ENCODE measurements at places on chromosomes 3 and 15.
A peak's percentile ranks its signal among the peaks of the same experiment; 100 is the strongest.

GRCh38 chr15:30062881-30063280, 19.9 kb upstream of the GOLGA8J start:
- no peak for DNase-seq

DNA sequence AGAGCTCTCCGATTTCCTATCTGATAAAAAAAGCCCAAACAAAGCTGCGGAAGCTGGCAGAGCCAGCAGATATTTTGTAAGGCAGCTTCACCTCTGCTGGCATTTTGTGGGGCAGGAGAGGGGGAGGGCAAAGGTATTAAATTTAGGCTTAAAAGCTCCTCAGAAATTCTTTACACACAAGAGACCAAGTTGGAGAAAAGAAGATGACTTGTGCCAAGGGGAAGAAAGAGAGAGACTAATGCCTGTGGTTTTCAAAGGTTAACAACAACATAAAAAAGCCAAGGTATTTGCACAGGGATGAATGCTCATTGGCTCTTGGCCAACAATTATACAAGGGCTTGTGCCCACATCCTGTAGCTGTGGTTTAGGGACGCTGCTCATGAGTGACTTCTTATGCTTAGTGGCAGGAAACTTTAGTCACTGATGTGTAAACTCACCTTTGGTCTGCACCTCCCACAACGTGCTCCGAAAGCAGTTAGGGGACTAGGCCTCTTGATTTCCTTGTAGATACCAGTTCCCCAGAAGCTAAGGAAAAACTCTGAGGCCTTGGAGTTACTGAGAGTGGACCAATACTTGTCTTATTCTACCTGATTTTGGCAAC, 152.9 kb downstream of the TPRG1 start:
- DNase-seq = no peak

DNA sequence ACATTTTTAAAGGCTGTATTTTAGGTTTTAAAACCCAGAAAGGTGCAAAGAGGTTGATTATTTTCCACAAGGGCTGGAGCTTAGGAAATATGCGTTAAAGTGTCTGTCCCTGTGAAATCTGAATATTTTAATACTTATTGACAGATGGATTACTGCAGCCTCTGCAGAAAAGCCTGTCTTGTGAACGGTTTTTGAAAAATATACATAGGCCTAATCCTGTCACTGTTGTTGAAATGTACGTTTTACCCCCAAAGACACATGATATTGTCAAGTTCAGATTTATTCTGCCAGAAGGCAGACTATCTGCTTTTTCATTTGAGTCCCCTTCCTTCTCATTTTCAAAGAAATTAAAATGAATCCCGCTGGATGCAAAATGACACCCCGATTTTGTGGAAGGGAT, 2.2 kb upstream of the BCL6 start:
- DNase-seq = no peak

DNA sequence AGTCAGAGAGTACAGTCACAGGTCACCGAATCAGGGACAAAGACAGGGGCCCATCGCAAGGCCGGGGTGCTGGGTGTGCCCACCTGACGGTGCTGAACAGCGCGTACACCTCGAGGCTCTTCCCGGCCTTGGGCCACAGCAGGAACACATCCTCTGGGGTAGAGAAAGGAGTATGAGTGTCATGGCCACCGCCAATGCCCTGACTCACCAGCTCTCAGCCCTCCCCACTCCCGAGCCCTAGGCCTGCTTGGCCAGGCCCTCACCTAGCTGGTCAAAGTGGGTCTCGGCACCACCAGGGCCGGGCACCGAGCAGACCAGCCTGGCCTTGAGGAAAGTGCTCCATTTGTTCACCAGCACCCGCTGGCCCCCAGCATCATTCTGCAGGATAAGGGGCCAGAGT, 4.2 kb downstream of the SEMA3G start:
- no peak for DNase-seq

GRCh38 chr3:164657631-164658030, 420.7 kb downstream of the SI start:
- no peak for DNase-seq

GRCh38 chr15:57060799-57061198, 142.4 kb downstream of the TCF12 start:
- DNase-seq = no peak

- DNase-seq = no peak
Observed at GRCh38 chr3:153045150-153045549, 116.9 kb upstream of the RAP2B start.

- DNase-seq = no peak
Observed at GRCh38 chr3:124741027-124741426, 10.8 kb downstream of the UMPS start.

- no peak for DNase-seq
Observed at GRCh38 chr3:37935290-37935668, 55.3 kb upstream of the VILL start.

DNA sequence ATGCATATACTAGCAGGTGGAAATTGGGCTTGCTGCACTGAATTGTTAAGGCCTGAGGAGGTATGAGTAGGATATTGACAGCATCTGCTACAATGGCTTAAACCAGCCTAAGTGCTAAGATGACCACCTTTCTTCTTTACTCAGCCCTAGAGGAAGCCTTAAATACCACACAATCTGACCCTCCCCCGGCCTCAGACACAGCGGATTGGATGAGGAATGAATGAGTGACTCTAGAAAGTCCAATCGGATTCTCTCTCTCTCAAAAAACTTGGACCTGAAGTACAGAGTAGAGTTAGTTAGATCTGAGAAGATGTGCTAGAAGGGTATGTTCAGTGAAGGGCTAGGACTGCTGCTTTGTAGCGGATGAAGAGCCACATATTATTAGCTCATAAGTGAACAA, 39.9 kb upstream of the C3orf49 start:
- DNase-seq = no peak

DNA sequence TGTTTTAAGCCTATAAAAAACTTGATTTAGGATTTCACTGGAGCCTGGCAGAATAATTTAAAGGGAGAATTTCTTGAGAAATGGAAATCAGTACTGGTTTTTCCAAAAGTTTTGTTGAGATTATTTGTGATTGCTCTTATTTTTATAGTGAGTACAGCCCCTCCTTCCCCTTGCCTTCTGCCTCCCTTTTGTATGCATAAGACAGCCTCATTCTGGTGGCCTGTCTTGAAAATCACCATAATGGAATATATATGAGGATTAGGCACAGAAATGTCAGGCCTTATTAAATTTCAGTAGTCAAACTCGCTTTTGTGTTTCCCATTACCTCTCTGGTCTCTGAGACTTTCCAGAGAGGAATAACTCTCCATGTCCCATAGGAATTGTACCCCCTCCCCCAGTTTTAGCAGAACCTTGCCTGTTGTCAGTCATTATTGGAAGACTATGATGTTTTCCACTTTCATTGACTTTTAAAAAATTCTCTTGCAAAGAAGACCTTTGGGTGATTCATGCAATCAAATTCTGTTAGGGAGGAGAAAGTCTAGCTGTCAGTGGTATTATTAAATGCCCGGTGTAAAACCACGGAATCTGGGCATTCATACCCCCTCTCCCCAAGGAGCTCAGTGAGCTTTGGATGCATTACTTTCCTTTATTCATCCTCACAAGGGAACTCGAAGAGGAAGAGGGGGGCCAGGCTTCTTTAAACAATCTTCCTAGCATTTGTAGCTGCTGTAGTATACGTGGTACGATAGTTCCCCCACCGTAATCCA, 171.6 kb upstream of the TSC22D2 start:
- no peak for DNase-seq

DNA sequence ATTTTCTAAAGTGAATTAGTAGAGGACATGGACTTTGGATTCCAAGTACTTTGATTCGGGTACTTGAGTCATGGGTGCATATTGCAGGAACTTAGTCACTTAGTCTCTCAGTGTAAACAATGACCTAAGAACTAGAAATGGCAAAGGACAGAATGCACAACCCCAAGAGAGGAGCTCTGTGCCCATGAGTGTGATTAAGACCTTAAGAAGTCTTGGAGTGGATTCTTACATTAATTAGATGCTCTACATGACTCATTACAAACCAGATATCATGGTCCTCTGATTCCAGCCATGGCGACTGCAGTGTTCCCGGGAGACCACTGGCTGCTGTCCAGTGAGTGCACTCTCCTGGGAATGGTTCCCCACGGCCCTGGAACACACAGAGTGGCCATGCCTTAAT, 251.5 kb downstream of the GABRG3 start:
- DNase-seq = no peak

GRCh38 chr15:23035964-23036566, 3.3 kb downstream of the TUBGCP5 start:
- DNase-seq = no peak

DNA sequence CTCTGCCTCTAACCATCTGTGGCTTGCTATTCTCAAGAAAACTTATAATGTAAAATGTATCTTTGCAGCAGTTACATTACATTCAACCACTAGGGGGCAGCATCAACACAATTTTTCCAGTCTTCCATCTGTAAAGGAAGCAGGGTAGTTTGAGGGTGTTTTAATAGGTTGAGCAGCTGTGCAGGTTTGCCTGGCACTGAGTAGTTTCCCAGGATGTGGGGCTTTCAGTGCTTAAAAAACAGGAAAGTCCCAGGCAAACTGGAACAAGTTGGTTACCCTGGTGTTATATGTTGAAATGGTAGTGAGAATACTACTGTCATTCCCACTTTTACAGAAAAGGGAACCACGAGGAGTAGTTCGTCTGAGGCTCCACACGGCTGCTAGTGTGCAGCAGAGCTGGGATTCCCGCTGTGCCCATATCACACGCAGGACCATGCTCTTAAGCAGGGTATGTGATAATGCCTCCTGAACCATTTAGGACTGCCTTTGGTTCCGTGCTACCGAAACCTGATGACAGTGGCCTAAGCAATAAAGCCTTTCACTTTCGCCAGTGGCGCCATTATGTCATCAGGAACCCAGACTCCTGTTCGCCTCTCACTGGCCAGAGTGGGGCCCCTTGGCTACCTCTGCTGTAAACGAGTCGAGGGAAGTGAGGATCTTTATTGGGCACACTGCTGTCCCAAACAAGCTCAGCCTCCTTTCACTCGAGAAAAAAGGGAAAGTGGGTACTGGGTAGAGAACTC, 64.7 kb upstream of the ZBTB38 start:
- peak; percentile 40 for DNase-seq

DNA sequence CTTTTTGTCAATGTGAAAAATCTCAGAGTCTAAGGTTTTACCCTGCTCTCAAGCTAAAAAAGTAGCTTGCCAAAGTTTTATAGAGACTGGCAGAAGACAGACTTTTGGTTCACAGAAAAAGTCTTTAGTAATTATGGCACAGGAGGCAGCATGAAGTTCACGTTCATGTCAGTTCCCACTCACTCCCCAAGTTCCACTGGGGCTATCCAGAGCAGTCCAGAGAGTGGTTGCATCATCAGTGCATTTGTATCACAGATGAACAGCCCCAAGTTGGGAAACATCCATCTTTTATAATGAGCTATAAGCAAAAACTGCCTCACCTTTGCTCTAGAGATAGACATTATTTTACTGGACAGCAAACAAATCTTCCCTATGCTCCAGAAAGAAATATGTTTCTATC, 454.1 kb upstream of the AGTR1 start:
- DNase-seq = no peak

DNA sequence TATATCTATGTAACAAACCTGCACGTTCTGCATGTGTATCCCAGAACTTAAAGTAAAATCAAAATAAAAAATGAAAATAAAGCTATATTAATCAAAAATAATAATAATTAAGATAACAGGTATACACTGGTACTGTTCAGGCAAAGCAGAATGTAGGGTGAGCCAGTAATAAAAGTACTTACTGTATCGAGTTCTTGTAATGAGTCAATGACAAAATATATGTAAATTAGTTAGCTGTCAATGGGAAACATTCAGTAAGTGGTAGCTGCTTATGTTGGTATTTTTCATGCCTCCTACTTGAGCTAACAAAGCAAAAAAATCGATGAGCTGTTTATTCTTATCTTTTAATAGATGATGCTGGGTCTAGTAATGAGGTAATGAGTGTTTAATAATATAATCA, 93.2 kb downstream of the GBE1 start:
- no peak for DNase-seq
